ENCODE measurements at places on chromosomes 3 and 15. TPM values are rescaled to one million over a fixed set of nuclear protein-coding genes. Genes with fewer than 3 reads are reported as not detected.

Gene CASR
- total RNA-seq = not detected

Gene HGD
- total RNA-seq = 7.4 TPM

Gene LRRC31
- not detected for total RNA-seq

Gene PRSS50
- not detected for total RNA-seq

Gene LRRC58
- 42.3 TPM for total RNA-seq

Gene TMIE
- total RNA-seq = 0.41 TPM

Gene ECE2
- total RNA-seq = not detected

- no peaks in the 10 kb centered on the region for H3K4me1 ChIP-seq
- no peaks in the 10 kb centered on the region for H3K27me3 ChIP-seq
- H3K4me3 ChIP-seq = no peak overlapping the region
- no peak for DNase-seq
These were observed 110.8 kb downstream of the TBC1D5 start for GRCh38 chr3:17631609-17632008.

DNA sequence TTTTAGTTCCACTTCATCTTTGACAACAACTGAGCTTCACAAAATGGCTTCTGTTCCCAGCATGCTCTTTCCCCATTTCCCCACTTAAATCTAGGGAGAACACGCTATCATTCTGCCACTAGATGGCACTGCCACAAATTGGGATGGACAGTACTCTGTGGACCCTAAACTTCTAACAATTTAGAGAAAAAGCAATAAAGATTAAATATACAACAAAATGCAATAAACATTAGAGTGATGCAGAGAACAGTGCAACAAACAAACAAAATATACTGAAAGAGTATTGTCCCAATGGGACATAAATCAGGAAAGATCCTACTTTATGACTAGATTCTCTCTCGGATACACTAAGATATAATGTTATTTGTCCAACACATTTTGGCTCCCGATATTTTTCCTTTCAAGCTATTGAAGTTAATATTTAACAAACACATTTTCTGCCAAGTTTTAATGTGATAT is 169.7 kb upstream of the TMCO5A start:
- H3K4me1 ChIP-seq = no peaks in the 10 kb centered on the region
- H3K36me3 ChIP-seq = no peaks in the 10 kb centered on the region
- no peak for DNase-seq
- no peak overlapping the region for H3K27ac ChIP-seq
- no peak overlapping the region for H3K4me3 ChIP-seq
- no peaks in the 10 kb centered on the region for H3K27me3 ChIP-seq

GRCh38 chr3:164533275-164533674 is 545.0 kb downstream of the SI start:
- no peaks in the 10 kb centered on the region for H3K36me3 ChIP-seq
- no peaks in the 10 kb centered on the region for H3K27me3 ChIP-seq
- H3K4me1 ChIP-seq = no peaks in the 10 kb centered on the region
- H3K27ac ChIP-seq = no peak overlapping the region
- no peak overlapping the region for H3K4me3 ChIP-seq

DNA sequence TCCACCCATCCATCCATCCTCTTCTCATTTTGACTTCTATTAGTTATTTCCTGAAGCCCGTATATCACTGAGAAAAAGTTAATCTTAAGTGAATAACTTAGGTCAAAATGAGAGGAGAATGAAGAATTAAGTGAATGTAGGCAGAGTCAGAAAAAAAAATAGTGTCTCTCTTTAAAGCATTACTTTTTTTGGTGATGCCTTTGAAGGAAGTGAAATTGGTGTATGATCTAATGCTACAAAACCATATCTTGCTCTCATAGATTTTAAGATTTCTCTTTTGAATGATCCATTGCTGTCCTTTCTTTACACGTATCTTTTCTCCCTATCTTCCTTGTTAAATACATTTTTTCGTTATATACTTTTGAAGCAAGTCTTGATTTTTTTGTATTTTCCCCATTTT is 23.4 kb downstream of the FNDC3B start:
- H3K4me3 ChIP-seq = no peak overlapping the region

DNA sequence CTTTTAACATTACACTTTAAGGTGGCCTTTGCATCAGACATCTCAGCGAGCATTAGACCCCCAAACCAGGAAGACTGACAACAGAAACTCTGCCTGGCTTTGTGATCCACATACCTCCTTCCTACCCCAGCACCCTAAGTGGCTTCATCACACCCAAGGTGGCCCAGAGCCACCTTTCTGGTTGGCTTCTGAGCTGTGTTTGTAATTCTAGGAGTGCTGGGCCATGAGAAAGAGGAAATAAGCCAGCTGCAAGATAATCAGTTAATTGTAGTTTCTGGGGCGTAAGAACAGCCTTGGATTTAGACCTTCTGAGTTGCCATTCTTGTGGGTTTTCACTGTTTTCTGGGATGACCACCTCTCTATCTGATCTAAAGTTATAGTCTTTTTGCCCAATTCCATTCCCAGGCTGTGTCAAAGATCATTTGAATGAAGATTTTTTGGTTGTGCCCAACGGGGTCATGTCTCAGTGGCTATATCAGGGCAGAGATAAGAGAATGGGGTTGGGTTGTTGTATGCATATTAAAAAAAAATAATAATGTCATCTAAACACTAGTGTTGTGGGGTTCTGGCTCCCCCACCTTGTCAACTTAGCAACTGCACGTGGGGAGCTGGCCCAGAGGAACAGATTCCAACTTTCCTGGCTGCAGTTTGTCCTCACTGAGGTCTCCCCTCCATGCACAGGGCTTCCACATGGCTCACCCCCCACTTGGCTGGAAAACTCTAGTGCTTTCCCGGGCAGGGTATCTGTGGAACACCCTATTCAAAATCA is 234.8 kb upstream of the WNT5A start:
- H3K4me1 ChIP-seq = peaks cover 8% of the 10 kb centered on the region
- no peaks in the 10 kb centered on the region for H3K27me3 ChIP-seq
- H3K36me3 ChIP-seq = no peaks in the 10 kb centered on the region
- H3K4me3 ChIP-seq = no peak overlapping the region
- peak; percentile 16 for DNase-seq
- H3K27ac ChIP-seq = no peak overlapping the region

DNA sequence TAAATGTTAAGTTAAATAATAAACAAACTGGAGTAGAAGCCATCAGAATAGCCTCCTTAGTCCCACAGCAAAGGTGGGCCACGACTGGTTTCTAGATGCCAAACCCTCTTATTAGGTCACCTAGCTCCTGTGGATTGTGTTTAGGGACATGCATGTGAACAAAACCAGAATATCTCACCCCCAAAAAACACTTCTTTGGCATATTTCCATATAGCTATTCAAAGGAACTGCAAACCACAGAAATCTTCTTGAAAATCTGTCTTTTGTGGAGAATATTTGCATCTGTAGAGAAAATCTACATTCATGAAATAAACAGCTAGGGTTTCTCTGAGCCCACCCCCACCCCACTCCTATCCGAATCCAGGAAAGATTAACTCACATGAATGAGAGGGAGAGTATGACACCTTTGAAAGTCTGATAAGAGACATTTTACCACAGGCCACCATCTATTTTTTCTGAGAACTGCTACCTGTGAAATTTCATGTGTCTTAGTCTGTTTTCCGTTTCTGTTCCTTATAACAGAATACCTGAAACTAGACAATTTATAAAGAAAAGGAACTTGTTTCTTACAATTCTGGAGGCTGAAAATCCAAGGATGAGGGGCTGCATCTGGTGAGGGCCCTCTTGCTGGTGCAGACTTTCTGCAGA is 159.4 kb downstream of the NEK10 start:
- H3K27me3 ChIP-seq = no peaks in the 10 kb centered on the region
- H3K36me3 ChIP-seq = no peaks in the 10 kb centered on the region
- no peak for DNase-seq
- no peaks in the 10 kb centered on the region for H3K4me1 ChIP-seq
- no peak overlapping the region for H3K4me3 ChIP-seq

GRCh38 chr3:137330246-137330645 is 372.5 kb downstream of the IL20RB start:
- H3K36me3 ChIP-seq = no peaks in the 10 kb centered on the region
- DNase-seq = no peak
- H3K4me3 ChIP-seq = no peak overlapping the region
- no peaks in the 10 kb centered on the region for H3K27me3 ChIP-seq
- no peaks in the 10 kb centered on the region for H3K4me1 ChIP-seq
- no peak overlapping the region for H3K27ac ChIP-seq

GRCh38 chr3:8555113-8555661 is 53.6 kb downstream of the LMCD1 start:
- H3K4me1 ChIP-seq = peaks cover 26% of the 10 kb centered on the region
- H3K27ac ChIP-seq = peak overlapping the region; percentile 75

- no peaks in the 10 kb centered on the region for H3K27me3 ChIP-seq
- no peak overlapping the region for H3K27ac ChIP-seq
- H3K4me3 ChIP-seq = no peak overlapping the region
These were observed 30.9 kb downstream of the PPCDC start for GRCh38 chr15:75054172-75054897.

- H3K4me1 ChIP-seq = no peaks in the 10 kb centered on the region
- H3K27ac ChIP-seq = no peak overlapping the region
- DNase-seq = no peak
- H3K4me3 ChIP-seq = no peak overlapping the region
- no peaks in the 10 kb centered on the region for H3K27me3 ChIP-seq
These were observed 446.9 kb downstream of the EDEM1 start for GRCh38 chr3:5634411-5634810.

DNA sequence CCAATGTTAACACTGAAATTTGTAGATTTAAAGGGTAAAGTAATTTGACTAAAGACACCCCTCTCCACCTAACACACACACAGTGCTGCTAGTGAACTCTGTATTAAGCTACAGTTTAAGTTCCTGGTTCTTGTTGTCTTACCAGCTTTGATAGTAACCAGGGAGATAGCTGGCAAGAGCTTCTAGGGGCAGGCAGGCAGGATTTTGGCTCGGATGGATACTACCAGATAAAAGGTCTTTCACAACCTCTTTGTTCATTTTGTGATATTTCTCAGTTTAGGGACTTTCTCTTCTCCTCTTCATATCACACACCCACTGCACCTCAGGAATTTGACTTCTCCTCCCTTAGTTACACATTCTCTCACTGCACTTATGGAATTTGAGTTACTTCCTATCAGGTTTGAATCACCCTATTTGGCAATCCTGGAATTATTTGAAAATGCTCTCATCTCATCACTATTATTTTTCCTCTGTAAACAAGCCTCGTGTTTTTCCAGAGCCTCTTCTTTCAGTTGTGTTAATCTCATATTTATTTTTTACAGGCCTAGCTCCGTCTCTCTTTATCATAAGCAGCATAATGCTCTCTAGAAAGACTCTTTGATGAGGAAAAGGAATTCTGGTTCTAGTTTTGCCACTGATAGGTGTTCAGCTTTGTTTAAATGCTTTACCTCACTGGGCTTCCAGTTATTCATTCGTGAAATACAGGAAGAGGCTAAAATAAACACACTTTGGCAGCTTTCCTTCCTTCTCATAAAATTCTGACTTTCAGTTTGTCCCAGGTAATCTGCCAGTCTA is 23.0 kb upstream of the CLDN1 start:
- no peaks in the 10 kb centered on the region for H3K4me1 ChIP-seq
- H3K4me3 ChIP-seq = no peak overlapping the region
- DNase-seq = peak; percentile 42
- no peaks in the 10 kb centered on the region for H3K27me3 ChIP-seq
- H3K36me3 ChIP-seq = no peaks in the 10 kb centered on the region

DNA sequence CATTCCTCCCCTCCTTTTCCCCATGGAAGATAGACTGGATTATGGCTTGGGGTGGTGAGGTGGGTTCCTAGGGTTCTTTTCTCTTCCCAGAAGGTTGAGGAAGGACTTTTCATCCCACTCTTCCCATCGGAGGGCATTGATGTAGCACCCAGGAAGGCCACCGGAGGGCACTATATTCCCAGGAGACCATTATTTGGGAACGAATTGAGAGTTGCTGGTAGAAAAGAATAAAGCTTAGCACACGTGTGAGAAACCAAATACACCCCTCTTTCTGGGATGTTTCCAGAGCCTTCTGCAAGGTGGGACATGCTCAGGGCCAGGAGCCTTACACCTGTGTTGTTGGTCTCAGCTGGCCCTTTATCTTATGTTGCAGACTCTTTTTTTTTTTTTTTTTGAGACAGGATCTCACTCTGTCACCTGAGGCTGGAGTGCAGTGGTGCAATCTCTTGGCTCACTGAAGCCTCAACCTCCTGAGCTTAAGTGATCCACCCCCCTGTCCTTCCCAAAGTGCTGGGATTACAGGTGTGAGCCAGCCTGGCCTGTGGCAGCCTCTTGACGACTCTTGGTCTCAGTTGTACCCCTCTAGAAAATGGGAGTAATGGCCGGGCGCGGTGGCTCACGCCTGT is 6.3 kb upstream of the CDC25A start:
- H3K4me1 ChIP-seq = no peaks in the 10 kb centered on the region
- H3K36me3 ChIP-seq = no peaks in the 10 kb centered on the region
- DNase-seq = peak; percentile 56
- H3K27ac ChIP-seq = no peak overlapping the region

DNA sequence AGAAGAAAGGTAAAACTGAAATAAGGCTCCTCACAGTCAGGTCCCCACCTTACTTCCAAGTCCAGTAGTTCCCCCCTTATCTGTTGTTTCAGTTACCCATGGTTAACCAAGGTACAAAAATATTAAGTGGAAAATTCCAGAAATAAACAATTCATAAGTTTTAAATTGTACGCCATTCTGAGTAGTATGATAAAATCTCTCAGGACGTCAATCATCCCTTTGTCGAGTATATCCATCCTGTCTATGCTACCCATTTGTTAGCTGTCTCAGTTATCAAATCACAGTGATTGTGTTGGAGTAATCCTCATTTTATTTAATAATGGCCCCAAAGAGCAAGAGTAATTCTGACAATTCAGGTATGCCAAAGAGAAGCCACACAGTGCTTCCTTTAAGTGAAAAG is 43.9 kb downstream of the LRRFIP2 start:
- no peak overlapping the region for H3K4me3 ChIP-seq
- no peaks in the 10 kb centered on the region for H3K4me1 ChIP-seq
- DNase-seq = no peak
- no peaks in the 10 kb centered on the region for H3K36me3 ChIP-seq
- no peak overlapping the region for H3K27ac ChIP-seq
- H3K27me3 ChIP-seq = no peaks in the 10 kb centered on the region

DNA sequence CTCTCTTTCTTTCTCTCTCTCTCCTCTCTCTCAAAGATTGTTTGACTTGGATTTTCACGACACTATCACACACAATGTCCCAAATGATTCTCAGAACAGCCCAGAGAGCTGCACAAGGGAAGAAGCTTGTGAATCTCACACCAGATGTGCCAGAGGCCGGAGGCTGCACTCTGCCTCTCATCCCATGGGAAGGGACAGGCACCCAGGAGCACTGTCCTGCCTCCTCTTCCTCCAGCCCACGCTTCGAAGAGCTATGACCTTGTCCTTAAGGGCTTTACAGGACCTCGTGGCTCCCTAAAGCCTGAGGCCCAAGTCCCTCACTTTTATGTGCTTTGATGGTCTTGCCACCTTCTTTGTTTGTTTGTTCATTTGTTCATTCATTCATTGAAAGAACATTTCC is 267.6 kb downstream of the FAM43A start:
- no peaks in the 10 kb centered on the region for H3K27me3 ChIP-seq
- DNase-seq = no peak
- H3K4me1 ChIP-seq = no peaks in the 10 kb centered on the region
- H3K36me3 ChIP-seq = no peaks in the 10 kb centered on the region

DNA sequence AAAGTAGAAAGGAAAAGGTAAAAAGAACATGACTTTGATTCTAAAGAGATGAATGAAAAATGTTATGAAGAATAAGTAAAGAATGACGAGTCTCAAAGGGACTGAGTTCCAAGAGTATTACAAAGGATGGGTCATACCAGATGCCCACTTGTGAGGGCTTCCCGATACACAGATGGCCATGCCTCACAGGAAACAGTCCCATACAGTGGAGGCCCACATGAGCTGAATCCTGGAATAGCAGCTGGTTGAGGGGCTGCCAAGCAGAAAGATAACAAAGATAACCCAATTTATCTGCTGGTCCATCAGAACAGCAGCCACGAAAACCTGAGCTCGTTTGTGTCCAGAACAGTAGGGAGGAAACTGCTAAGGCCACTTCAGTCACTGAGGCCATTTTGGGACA is 3.7 kb downstream of the SSR3 start:
- DNase-seq = no peak
- no peaks in the 10 kb centered on the region for H3K36me3 ChIP-seq
- H3K4me3 ChIP-seq = no peak overlapping the region
